Activated CD8-positive, alpha-beta memory T cell treated with anti-CD3 and anti-CD28 coated beads for 1 hour (primary cell): ENCODE measurements at places on chromosomes 7 and 10.

GRCh38 chr7:29256693-29257002 lies 62.1 kb downstream of the CHN2 start:
- no peak for DNase-seq

DNA sequence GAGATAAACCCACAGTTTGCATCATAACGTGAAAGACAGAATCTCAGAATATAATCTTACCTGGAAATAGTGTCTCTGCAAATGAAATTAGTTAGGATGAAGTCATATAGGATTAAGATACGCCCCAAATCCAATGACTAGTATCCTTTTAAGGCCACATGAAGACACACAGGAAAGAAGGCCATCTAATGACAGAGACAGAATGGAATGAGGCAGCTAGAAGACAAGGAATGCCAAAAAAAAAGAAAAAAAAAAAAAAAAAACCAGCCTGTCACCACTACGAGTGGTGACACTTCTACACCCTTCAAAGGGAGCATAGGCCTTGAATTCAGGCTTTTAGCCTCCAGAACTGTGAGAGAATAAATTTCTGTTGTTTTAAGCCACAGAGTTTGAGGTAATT lies 82.9 kb downstream of the HYCC1 start:
- DNase-seq: no peak

- DNase-seq: no peak
Observed at GRCh38 chr7:79079919-79080554, 373.4 kb downstream of the MAGI2 start.

DNA sequence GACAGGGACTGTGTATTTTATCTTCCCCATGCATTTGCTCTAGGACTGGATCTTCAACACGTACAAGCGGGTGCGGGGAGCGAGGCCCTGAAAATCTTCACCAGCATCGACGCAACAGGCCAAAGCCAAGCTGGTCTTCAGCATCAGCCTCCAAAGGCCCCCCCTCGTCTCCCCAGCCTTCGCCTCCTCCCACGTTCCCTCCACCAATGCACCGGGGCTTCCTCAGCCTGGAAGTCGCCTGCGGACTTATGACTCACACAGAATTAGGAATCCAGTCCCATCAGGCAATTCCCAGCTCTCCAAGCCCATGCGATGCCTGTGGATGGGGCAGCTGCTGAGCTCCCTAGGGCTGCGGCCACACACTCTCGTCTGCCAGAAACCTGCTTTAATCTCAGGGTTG lies 36.3 kb upstream of the RNF32 start:
- no peak for DNase-seq

- no peak for DNase-seq
Observed at GRCh38 chr7:46059308-46060020, 138.4 kb upstream of the IGFBP3 start.

DNA sequence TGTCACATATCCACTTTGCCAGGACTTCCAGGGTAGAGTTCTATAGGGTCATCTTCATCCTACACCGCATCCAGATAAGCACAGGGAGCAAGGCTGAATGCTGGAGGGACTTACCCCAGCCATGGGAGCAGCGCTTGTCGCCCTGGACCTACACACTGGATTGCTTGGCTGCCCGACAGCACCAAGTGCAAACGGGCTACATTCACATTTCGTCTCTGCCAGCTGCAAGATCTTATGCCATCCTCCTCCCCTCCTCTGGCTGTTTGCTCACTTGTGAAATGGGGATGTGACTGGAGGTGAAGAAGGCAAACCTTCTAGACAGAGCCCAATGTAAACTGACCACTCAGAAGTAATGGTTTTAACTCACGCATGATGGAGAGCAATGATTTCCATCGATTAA lies 1.0 kb downstream of the DDC start:
- DNase-seq: no peak

- no peak for DNase-seq
Observed at GRCh38 chr7:92973974-92974373, 137.6 kb upstream of the CDK6 start.

- no peak for DNase-seq
Observed at GRCh38 chr10:31374146-31374696, 55.2 kb downstream of the ZEB1 start.

GRCh38 chr10:43691485-43691884 lies 42.8 kb upstream of the ZNF32 start:
- no peak for DNase-seq

GRCh38 chr7:46071076-46071475 lies 150.0 kb upstream of the IGFBP3 start:
- no peak for DNase-seq

DNA sequence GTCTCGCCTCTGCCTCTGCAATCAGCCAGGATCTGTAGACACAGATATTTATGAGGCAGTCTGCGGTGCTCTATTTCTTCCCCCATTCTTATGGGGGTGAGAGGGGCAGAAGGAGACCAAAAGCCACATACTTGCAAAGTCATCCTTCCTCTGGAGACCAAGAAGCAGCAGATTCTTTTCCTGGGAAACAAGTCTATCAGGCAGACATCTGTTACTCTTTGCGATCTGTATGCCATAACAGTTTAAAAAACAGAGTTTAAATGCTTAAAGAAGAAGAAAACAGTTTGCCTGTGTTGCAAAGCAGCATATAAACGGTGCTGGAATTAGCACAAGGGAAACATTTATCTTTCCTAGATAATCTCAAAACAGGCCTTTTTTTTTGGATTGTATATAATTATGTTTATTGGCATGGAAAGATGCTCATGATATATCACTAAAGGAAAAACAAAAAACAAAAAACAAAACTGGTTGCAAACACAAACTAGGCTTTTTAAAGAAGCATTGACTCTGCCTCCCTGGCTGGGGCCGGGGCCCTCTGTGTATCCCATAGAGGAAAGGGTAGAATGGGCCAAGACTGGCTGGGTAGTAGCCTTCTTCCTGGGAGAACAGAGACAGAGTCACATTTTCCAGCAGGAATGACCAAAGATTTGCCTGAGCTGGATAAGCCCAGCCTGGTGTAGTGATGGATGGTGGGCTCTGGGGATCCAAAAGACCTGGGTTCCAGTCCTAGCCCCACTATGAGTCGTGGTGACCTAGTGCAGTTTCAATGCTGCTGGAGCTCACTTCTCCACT lies 50.4 kb downstream of the RGS10 start:
- no peak for DNase-seq

GRCh38 chr10:90712529-90712928 lies 145.3 kb downstream of the HTR7 start:
- no peak for DNase-seq

DNA sequence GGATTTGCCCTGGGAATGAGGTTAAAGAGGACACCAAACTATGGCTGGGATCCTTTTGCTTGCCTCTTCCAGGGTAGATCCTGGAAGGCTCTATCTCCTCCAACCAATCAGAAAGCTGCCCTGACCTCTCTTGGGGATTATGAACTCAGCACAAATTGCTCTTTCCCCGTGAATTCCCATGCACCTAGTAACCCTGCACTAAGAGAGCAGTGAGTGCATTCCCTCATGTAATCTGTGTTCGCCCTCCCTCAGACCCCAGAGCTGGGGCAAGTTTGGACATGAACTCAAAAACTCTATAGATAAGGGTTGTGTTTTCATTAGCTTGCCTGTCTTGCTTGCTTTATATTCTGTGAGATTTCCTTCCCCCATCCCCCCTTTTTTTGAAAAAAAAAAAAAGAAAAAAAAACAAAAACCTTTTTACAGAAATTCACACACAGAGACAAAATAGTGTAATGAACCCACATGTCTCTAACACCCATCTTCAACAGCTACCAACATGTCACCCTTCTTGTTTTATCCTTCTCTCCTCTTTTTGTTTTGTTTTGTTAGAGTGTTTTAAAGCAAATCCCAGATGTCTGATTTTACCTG lies 225.5 kb upstream of the TCF7L2 start:
- no peak for DNase-seq

- no peak for DNase-seq
Observed at GRCh38 chr10:49393757-49394156, 2.1 kb downstream of the DRGX start.

DNA sequence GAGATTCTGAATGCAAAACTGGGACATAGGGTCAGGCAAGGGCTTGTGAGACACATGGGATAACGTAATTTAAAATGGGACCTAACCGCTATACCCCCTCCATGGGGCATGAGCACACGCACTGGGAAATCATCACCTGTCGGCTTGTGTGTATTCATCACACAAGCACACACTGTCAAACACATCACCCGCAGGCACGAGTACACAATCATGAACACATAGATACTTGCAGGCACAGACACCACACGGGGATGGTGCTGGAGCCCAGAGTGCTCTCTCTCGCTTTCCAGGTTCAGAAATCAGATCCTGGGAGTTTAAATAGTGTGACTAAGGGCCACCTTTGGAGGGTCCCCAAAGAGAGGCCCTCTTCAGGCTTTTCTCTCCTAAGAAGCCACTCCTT lies 19.6 kb upstream of the TLX1 start:
- DNase-seq: no peak

- DNase-seq: no peak
Observed at GRCh38 chr10:120982507-120982906, 131.3 kb downstream of the WDR11 start.

DNA sequence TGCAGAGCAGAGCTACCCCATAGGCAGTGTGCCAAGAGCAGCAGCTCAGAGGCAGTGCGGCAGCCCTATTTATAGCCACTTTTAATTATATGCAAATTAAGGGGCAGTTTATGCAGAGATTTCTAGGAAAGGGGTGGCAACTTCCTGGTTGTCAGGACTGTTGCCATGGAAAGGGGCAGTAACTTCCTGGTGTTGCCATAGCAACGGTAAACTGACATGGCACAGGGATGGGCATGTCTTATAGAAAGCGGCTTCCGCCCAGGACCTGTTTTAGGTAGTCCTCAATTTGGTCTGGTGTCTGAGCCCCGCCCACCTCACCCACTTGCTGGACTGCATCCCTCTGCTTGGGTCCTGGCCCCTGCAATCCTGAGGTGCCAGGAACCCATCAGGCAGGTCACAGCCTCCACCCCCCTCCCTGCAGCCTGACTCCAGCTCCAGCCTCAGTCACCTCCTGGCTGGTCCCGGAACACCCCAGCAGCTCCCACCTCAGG lies 115.8 kb downstream of the TMEM130 start:
- DNase-seq: no peak

GRCh38 chr10:131446171-131446570 lies 134.7 kb upstream of the TCERG1L start:
- no peak for DNase-seq

GRCh38 chr10:30365278-30365677 lies 16.2 kb upstream of the MTPAP start:
- DNase-seq: no peak

DNA sequence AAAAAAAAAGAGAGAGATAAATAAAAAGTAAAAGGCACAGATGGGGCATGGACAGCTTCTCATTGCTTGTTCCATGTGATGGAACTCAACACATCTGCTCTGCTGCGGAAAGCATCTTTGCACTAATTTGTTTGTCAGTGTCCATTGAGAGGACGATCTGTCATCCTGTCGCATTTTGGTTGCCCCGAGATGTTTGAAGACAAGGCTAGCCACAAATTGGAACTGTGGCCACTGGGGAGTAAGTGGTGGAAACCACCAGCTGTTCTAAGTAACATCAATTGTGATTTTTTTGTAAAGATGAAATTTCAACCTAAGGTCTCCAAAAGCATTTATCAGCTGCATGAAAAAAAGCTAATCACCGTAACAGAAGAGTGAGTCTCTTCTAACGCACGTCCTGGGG lies 312.7 kb downstream of the ADARB2 start:
- DNase-seq: no peak

DNA sequence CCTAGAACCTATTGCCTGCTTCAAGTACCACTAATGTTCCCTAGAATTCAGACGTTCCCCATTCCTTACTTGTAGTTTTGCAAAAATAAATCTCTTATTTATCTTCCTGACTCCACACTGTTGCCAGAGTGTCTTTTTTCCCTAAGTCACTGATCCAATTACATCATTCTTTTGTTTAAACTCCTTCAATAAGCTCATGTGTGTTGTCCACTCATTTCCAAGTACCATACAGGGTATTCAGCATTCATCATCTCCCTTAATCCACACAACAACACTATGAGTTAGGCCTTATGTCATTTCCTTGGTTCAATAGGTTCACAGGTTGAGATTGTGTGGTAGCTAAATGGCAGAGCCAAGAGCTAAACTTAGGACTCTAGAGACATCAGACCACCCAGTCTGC lies 119.9 kb upstream of the RHOBTB1 start:
- no peak for DNase-seq

DNA sequence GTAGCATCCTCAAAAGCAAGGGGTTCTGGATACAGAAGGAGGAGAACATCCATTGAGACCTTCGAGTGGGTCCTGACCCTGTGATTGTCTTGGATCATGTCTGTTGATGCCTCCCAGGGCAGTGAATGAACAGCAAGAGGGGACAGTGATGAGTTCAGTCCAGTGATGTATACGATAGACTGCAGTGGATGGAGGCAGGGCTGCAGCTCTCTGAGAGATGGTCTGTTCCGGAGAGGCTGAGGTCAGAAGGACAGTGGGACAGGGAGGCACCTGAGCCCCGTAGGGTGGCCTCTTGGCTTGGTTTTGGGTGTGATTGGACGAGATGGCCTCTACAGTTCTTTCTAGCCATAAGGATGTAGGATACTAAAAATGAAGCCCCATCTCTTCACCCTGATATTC lies 280.4 kb downstream of the CAMK1D start:
- no peak for DNase-seq

DNA sequence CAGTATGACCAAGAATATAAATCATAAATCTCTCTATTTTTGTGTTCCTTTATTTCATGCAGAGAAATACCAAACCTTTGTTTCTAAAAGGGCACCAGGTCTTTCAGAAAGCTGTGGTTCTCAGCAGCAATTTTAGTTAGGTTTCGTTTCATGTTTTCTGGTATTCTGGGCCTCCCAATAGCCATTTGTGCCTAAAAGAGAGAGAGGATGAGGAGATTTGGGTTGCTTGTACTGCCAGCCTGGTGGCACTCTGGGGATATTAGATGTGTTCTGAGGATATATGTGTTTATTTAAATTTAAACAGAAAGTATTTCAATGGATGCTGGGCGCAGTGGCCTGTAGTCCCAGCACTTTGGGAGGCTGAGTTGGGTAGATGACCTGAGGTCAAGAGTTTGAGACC lies 471.7 kb downstream of the AUTS2 start:
- no peak for DNase-seq

- DNase-seq: no peak
Observed at GRCh38 chr10:122417667-122418066, 36.8 kb upstream of the ARMS2 start.

DNA sequence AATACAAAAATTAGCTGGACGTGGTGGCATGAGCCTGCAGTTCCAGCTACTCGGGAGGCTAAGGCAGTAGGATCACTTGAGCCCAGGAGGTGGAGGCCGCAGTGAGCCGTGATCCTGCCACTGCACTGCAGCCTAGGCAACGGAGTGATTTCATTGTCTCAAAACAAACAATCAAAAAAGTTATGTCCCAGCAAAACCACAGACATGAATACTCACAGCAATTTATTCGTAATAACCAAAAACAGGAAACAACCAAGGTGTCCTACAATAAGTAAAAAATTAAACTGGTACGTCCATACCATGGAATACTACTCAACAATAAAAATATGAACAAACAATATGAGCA lies 11.6 kb upstream of the CYTH3 start:
- no peak for DNase-seq

DNA sequence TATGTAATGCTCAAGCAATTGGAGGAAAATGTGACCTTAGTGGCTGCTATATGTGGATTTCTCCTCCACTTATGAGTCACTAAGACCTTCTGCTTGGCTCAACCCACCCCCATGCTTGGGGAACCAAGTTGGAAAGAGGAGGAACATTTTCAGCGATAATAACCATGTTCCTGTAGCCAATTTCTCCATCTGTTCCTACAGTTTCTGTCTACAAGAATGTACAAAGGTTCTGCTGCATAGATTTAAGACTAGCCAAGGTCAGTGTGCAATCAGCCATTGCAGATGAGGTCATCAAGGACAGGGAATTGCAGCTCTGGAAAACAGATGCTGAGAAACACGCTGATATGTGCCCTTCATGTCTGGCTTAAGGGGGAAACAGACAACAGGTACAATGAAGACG lies 5.6 kb upstream of the NRCAM start:
- DNase-seq: no peak
